ENCODE measurements at places on chromosomes 5 and 9.

GRCh38 chr9:93896496-93897033, 58.6 kb downstream of the BARX1 start:
- no peak for DNase-seq

- DNase-seq, result no peak
These were observed 23.1 kb downstream of the NIM1K start for GRCh38 chr5:43215073-43215631.

GRCh38 chr5:77316871-77317661, 106.6 kb downstream of the PDE8B start:
- no peak for DNase-seq

DNA sequence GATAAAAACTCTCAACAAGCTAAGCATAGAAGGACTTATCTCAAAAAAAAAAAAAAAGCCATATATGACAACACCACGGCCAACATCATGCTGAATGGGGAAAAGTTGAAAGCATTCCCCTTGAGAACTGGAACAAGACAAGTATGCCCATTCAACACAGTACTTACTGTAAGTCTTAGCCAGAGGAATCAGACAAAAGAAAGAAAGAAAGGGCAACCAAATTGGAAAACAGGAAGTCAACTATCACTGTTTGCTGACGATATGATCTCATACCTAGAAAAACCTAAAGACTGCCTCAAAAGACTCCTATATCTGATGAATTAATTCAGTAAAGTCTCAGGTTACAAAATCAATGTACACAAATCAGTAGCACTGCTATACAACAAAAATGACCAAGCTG, 24.6 kb upstream of the PTGER4 start:
- no peak for DNase-seq

- no peak for DNase-seq
These were observed 182.5 kb downstream of the GAPVD1 start for GRCh38 chr9:125444166-125444565.

DNA sequence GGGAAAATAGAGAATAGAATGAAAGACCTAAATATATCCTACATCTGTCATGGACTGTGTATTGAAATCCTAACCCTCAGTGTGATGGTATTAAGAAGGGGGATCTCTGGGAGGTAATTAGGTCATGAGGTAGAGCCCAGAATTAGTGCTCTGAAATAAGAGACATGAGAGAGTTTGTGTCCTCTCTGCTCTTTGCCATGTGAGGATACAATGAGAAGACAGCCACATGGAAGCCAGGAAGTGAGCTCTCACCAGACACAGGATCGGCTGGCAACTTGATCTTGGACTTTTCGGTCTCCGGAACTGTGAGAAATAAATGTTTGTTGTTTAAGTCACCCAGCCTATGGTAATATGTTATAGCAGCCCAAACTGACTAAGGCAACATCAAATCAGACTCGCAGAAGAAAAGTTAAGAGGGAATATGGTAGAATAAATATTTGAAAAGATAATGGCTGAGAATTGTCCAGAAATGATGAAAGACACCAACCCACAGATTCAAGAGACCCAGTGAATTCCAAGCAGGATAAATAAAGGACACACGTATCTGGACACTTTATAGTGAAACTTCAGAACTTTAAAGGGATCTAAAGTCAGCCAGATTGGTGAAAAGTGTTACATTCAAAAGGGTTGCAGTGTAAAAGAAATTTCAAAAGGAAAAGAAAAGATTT, 12.7 kb upstream of the SLC36A1 start:
- no peak for DNase-seq

DNA sequence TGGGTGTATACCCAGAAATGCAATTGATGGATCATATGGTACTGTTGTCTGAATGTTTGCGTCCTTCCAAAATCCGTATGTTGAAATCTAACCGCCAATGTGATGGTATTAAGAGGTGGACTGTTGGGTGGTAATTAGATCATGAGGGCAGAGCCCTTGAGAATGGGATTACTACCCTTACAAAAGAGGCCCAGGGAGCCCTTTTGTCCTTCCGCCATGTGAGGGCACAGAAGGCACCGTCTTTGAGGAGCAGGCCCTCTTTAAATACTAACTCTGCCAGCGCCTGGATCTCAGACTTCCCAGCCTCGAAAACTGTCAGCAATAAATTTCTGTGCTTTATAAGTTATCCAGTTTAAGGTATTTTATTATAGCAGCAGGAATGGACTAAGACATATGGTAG, 156.0 kb upstream of the OTULINL start:
- DNase-seq, result no peak

DNA sequence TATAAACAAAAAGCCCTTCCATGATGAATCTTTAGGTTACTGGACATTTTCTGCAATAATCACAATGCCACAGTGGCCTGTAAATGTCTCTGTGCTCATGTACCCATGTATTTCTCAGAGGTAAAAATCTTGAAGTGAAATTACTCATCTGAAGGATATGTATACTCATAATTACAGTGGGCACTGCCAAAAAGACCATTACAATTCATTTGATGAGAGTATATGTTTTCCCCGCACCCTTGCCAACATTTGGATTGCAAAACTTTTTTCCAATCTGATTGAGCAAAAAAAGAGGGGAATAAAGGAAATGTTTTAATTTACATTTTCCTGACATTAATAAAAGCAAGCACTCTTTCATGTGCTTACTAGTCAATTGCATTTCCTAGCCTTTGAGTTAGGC, 110.5 kb downstream of the EPB41L4A start:
- DNase-seq, result no peak

GRCh38 chr9:114291064-114291474, 31.8 kb upstream of the ORM1 start:
- peak; percentile 83 for DNase-seq

- DNase-seq, result no peak
These were observed 37.5 kb upstream of the TIFAB start for GRCh38 chr5:135489466-135490244.

DNA sequence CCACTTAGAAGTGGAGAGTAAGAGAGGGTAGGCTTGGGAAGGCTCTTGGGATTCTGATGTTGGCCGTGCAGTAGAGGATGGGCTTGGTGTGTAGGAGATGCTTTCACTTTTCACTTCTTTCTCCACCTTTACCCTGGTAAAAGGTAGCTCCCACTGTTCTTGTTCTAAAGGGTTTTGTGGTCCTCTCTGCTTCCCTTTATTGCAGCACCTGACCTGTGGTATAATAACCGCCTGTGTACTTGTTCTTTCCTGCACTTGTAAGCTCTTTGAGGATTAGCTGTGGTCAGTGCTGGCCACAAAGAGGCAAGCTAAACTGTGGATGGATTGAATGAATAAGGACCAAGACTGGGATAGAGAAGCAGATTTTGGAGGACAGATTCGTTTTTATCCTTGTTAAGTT, 25.2 kb downstream of the KDM4C start:
- DNase-seq, result no peak

DNA sequence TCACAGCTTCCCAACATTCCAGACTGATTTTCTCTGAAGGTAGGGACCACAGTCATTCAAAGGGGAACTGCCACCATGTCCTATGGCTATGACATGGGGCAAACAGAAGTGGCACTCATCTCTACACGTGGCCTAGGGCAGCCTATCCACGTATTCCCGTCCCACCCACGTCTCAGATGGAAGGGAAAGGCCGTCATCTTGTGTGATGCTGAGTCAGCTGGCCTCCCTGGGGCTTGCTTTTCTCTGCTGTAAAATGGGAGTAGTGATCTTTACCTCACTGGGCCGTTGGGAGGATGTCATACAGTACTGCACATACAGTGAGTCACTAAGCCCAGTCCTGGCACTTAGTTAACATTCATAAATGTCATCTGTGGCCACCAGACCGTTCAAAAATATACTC, 72.3 kb downstream of the RAPGEF1 start:
- DNase-seq, result no peak

DNA sequence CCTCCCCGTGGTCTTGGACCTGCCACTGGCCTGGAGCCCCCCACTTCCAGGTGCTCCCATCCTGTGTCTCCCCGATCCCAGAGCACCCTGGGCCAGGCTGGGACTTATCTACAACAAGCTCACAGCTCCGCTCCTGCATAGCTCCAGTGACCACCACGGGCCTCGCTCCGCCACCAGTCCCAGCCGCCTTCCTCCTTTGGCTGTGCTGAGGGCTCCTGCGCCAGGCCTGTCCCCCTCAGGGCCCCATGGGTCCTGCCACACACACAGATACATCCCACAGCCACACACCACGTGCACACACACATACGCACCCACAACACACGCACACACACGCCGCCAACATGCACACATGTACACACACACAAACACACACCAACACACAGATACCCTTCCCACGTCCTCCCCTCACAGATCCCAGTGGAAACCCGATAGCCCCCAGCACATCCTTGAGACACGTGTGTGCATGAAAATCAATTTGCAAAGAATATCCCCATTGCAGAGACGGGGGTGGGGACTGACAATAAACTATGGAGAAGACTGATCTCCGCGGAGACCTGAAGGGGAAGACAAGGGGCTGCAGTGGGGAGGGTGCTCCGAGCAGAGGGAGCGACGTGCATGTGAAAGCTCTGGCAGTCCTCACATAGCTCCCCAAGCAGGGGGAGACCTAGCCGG, 18.5 kb upstream of the LAMC3 start:
- DNase-seq, result no peak

- peak; percentile 52 for DNase-seq
These were observed 12.6 kb downstream of the RAPGEF1 start for GRCh38 chr9:131727184-131727759.

DNA sequence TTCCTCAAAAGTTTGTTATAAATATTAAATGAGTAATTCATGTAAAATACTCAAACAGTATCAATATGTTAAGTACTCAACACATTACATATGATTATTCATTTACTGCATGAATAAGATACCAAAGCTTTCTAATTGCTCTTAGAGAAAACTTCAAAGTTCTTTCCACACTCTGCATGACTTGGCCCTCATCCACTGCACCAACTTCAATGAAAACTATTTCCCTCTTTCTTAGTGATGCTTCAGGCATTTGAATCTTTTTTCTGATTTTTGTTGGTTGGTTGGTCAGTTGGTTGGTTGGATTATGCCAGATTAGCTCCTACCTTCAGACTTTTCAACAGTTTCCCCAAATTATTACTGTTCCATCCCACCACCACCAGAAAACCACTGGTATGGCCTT, 314.7 kb upstream of the RGMB start:
- DNase-seq, result no peak

DNA sequence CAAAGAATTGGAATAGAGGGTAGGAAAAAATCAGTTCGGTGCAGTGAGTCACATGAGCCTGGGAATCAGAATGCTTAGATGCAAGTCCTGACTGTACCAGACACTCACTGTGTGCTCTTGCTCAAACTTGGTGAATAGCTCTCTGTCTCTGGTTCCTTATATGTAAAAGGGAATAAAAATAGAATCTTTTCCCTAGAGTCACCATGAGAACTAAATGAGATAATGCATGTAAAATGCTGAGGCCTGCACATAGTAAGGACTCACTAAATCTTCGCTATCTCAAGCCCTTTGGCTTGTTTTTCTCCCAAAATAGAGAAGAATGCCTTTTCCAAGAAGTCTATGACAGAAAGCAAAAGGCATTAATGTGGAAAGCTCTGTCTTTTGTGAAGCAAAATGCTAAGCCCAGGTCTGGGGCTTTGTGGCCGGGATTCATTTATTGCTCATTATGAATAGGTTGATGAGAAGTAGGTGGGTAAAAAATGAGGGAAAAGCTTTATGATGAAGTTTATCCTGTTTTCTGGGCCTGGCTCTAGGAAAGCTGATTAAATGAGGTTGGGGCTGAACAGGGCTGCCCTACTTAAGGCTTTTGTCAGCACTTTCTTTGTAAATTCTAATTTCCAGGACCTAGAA, 483.3 kb downstream of the DMAC1 start:
- DNase-seq, result peak; percentile 2

DNA sequence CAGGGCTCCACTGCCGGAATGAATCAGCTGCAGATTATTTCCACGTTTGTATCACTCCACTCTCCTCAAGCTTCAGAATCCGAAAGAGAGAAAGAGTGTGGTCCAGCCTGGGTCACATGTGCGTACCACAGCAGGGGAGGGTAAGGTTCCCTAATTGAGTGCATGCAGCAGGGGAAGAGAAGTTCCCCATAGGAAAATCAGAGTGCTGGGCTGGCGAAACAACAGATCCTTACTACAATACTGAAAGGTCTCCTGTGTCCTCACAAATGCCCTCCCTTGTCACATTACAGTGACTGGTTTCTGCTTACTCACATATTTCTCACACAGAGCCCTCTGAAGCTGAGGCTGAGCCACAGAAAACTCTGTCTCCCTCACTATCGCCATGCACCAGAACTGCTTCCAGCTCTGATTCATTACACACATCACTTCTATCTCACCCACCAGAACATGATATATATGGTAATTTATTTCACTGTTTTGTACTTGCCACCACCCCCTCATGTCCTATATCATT, 532.2 kb upstream of the TUSC1 start:
- DNase-seq, result no peak

- no peak for DNase-seq
These were observed 10.8 kb downstream of the KLF4 start for GRCh38 chr9:107478805-107479204.

DNA sequence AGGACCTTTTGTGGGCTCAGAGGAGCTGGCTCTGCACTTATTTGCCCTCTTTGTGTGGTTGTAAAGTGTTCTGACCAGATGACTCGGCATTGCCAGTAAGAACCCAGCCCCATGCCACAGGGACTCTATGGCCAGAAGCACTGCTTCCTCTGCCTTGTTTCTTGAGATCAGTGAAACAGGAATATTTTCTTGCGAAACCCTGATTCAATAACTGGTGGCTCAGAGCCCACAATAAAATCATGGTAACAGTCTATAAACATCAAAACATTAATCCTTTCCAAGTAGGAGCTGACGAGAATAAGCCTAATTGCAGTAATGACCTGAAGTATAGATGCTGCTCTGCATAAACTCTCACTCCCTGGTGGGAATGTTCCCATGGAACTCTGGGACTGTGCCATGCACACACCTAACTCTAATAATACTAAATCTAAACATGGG, 344.3 kb downstream of the ZNF608 start:
- DNase-seq, result no peak

DNA sequence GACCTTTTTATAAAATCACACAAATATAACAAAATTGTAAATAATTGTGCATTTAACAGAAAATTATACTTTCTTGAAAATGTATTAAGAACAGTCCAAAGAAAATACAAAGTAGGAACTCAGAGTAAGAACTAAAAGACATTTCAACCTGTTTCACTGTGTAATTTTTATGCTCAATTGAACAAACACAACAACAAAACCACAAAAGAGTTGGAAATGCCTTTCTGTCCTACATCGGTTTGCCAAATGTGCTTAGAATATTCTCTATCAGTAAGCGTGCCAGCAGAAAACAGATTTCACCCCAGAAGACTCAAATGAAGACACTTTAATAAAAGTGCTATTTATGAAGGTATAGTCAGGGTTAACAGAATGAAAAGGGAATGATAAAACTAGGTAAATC, 592.1 kb downstream of the PRELID2 start:
- no peak for DNase-seq

- DNase-seq, result no peak
These were observed 154.6 kb downstream of the FSTL4 start for GRCh38 chr5:133457439-133458355.

Measured in adrenal gland (tissue), 19 donors.